ENCODE measurements at places on chromosomes 12 and 14. TPM values are rescaled to one million over a fixed set of nuclear protein-coding genes. Genes with fewer than 3 reads are reported as not detected.

Gene CLEC9A
- total RNA-seq = not detected

Gene AQP2
- not detected for total RNA-seq

Gene OR5AU1
- total RNA-seq = not detected

Gene SLC7A7
- total RNA-seq = 4.1 TPM

Gene NCOR2
- 47.8 TPM for total RNA-seq

Gene LPAR5
- not detected for total RNA-seq

Gene RPS6KL1
- total RNA-seq = 0.18 TPM

Gene ANKRD33
- not detected for total RNA-seq

Gene TMEM106C
- total RNA-seq = 29.6 TPM

Gene SLC2A13
- total RNA-seq = 13.2 TPM

Gene PLD4
- not detected for total RNA-seq

Gene PIWIL1
- total RNA-seq = not detected

Gene ALX1
- not detected for total RNA-seq

Gene KRT5
- total RNA-seq = not detected

Gene SAMD15
- total RNA-seq = 1.1 TPM

Gene DEPDC4
- total RNA-seq = not detected

Gene TAS2R20
- 0.32 TPM for total RNA-seq

Gene MAP1LC3B2
- total RNA-seq = not detected

Gene IGF1
- not detected for total RNA-seq

Gene TAS2R42
- total RNA-seq = not detected

Gene GZMH
- total RNA-seq = not detected

Gene KCNC2
- not detected for total RNA-seq

Gene CACNA2D4
- not detected for total RNA-seq

Gene CD4
- total RNA-seq = 2.6 TPM

Gene NANOG
- not detected for total RNA-seq

Gene PTHLH
- not detected for total RNA-seq

Gene FZD10
- not detected for total RNA-seq

Gene SYNE3
- 15.9 TPM for total RNA-seq

Gene ARL1
- total RNA-seq = 79.1 TPM

Gene GDF3
- not detected for total RNA-seq

Gene TSPAN11
- total RNA-seq = not detected

Gene KCNJ8
- 0.16 TPM for total RNA-seq

Gene DPPA3
- not detected for total RNA-seq
